CD4-positive, alpha-beta memory T cell (primary cell): ENCODE measurements at places on chromosomes 7 and 10.

DNA sequence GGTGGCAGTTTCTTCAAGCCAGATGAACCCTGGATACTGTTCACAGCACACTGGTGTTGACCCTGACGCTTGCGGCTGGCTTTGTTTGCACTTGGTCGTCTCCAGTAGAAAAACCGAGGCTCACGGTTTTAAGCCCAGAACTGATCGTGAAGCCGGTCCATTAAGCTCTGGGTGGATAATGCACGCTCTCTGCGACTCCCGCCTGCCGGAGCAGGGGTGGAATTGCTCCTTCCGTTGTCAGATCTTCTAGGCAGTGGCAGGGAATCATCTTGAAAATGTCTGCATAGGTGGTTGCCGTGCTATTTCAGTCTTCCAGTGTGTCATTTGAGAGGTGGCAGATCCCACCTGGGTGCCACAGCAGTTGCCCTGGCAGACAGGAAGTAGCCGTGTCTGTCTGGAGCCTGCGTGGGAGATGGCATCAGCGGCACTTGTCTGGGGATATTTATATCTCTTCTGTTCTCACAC is 35.9 kb upstream of the AP5Z1 start:
- DNase-seq: peak; percentile 45

- no peak for DNase-seq
Measured at GRCh38 chr7:152341039-152341913, 94.5 kb downstream of the KMT2C start.

GRCh38 chr7:21507627-21508343 is 35.1 kb upstream of the DNAH11 start:
- peak; percentile 12 for DNase-seq

DNA sequence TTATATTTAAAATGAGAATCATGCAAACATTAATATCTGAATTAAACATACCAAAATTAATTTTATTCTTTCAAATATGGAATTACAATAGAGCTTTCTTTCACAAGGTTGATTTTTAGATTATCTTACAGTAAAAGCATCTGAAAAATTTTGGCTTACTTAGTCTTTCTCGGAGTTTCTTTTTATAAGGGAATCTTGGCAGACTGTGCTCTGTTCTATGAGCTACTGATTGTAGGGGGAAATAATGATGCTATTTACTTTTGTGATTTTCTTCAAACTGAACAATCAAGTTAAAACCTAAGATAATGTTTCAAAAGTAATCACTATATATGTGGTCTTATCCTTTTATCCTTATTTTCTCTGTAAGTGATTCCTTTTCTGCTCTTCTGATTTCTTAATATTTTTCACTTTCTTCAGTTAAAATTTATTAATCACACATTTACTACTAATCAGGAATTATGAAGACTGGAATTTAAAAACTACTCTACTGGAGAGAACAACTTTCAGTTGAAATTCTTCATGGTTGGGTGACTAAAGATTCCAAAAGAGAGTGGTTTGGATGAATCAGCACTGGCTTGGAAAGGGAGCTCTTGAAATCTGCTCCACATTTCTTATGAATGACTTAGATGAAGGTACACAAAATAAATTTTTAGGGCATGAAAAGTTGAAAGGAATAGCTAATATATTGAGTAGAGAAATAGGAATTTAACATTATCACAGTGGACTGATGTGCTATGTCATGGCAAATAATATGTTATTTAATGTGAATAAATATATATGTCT is 103.9 kb downstream of the PPP1R9A start:
- DNase-seq: no peak

DNA sequence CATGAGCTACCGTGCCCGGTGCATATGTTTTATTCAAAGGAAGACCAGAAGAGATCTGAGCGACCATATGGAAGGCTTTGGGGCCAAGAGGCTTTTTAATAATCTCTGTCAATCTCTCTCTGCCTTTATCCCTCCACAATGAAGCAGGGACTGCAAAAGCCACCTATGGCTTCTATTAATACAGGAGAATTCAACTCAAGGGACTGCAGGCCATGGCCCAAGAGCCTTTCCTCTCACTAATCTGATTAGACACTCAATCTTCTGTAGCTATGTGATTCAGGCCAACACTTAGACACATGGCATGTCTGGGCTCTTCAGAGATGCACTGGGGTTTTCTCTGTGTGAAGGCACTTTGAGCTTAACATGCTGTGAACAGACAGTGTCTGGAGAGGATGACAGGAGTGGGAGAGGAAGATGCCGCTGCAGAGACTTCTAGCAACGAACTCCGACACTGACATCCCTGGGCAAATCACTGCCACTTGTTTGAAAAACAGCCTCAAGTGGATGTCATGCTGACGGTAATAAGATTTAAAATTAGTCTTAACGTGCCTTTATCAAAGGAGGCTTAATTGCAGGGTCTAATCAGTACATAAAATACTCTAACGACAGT is 114.4 kb upstream of the AOAH start:
- DNase-seq: no peak

DNA sequence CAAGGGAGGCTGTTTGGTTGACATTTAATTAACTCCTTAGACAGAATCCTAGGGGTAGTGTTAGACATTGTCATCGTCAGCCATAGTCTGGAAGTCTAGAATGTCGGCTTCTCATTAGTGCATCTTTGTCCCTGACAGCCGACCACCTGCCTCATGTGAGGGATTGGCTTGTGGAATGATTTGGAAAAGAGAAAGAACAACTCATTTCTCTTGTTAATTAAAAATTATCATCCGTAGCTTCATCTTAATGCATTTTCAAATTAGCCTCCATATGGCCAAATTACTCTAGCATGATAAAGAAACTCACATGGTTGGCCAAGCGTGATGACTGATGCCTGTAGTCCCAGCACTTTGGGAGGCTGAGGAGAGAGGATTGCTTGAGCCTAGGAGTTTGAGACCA is 97.7 kb upstream of the PARD3 start:
- DNase-seq: no peak

- no peak for DNase-seq
Measured at GRCh38 chr7:75937958-75938786, 23.2 kb downstream of the POR start.

- DNase-seq: no peak
Measured at GRCh38 chr7:100515072-100515532, 23.9 kb upstream of the AGFG2 start.

- no peak for DNase-seq
Measured at GRCh38 chr10:18334116-18334867, 194.1 kb downstream of the CACNB2 start.

DNA sequence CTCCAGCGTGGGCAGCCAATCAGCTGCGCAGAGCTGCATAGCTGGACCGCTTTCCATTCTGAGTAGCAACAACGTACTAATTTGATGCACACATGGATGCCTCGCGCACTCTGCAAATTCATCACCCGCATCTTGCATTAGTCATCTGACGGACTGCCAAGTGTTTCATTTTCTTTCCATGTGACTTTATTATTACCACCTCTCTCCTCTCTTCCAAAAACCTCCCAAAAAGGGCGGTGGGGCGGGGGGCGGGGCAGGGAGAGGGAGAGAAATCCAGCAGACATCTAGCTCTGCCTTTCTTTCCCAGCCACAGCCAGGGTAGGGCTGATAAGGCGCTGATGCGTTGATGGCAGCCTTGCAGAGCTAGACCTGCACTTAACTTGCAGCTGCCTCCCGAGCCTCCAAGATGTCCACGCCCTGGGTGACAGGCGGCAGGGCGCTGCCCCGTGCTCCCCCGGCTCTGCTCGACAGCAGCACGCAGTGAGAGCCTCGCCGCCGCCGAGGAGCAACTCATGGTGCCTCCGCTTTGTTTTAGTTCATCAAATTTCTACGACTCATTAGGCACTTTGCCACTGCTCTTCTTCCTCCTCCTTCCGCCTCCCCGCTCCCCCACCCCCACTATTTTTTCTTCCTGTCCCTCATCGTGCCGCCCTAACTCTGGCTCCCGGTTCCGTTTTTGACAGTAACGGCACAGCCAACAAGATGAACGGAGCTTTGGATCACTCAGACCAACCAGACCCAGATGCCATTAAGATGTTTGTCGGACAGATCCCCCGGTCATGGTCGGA is 147.3 kb downstream of the CELF2 start:
- peak; percentile 67 for DNase-seq

DNA sequence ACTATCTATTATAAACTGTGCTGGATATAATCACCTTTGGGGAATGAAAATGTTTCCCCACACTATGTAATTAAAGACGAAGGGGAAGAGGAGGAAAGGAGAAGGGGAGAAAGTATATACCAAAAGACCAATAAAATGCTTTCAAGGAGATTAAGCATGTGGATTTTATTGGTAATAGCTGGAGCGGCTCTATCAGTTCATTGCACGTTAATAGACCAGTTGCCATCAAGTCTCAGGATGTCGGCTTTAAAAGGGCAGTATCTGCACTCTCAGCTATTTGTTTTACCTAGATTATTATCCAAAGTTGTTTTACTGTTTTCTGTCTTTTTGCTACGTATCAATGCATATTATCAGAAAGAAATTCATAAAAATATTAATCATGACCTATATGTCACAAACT is 9.0 kb downstream of the ETV1 start:
- DNase-seq: no peak

DNA sequence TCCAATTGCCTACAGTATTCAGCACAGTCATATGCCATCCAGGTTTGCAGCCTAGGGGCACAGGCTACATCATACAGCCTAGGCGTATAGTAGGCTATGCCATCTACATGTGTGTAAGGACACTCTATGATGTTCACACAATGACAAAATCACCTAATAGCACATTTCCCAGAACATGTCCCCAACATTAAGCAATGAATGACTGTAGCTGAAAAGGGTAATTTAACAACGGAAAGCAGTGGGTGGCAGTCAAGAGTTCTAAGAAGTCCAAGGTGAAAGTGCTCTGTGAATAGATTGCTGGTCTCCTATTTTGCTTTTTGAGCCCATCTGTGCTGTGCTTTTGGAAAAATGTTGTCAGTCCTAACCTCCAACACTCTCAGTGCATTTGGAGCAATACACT is 162.6 kb downstream of the KLF6 start:
- DNase-seq: no peak

- DNase-seq: no peak
Measured at GRCh38 chr7:101869901-101870290, 52.5 kb downstream of the CUX1 start.

DNA sequence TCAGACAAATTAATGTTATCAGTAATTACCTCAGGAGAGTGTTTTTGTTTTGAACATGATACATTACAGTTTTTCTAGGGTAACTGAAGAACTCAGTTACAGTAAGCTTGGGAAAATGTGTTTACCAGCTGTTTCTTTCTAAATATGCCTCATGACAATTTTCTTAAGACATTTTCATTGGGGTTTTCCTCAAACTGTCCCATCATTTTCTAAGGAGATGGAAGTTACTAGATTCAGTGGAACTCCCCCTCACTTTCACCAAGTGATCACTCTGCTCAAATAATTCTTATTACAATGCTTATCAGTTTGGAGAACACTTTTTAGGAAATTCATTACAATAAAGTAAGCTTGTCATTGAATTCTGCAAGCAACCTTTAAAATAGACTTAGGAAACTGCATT is 6.4 kb upstream of the SPAG6 start:
- DNase-seq: no peak

DNA sequence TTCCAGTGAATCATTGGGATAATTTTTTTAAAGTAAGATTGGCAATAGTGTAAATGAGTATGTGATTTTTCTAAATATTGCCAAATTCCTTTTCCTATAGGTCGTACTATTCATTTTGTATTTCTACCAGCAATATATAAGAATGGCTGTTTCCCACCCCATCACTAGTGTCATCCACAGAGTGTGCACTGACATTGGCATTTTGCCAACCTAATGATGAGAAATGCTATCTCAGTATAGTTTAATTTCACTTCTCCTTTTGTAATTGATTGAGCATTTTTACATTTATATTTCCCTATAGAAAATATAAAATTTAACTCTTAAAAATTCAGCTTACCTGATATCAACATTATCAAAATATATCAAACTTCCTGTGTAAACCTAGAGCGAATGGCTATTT is 17.6 kb upstream of the TMEM26 start:
- no peak for DNase-seq

GRCh38 chr10:97689559-97690020 is 2.5 kb upstream of the AVPI1 start:
- DNase-seq: no peak

GRCh38 chr10:58568428-58568935 is 55.8 kb downstream of the BICC1 start:
- no peak for DNase-seq

GRCh38 chr7:41445946-41446345 is 256.9 kb downstream of the INHBA start:
- no peak for DNase-seq

DNA sequence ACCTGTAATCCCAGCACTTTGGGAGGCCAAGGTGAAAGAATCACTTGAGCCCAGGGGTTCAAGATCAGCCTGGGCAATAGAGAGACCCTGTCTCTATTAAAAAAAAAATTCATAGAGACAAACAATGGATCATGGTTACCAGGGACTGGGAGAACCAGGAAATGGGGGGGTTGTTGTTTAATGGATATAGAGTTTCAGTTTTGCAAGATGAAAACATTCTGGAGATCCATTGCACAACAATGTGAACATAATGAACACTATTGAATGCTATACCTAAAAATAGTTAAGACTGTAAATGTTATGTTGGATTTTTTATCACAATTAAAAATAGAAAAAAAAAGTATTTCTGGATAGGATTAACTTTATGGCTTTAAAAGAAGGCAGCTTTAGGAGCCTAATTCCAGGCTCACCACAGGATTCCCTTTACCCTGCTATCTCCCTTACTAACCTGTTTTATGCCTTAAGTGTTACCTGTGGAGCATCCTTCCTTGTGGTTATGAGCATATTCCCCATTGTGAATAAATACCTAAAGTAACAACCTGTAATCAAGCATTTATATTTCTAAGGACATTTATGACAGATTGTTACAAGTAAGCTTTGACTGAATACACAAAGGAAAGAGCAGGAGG is 45.1 kb upstream of the SGCE start:
- DNase-seq: no peak

- DNase-seq: peak; percentile 2
Measured at GRCh38 chr10:42753507-42754154, 29.0 kb upstream of the BMS1 start.

- DNase-seq: no peak
Measured at GRCh38 chr10:111479966-111480365, 403.1 kb downstream of the ADRA2A start.

DNA sequence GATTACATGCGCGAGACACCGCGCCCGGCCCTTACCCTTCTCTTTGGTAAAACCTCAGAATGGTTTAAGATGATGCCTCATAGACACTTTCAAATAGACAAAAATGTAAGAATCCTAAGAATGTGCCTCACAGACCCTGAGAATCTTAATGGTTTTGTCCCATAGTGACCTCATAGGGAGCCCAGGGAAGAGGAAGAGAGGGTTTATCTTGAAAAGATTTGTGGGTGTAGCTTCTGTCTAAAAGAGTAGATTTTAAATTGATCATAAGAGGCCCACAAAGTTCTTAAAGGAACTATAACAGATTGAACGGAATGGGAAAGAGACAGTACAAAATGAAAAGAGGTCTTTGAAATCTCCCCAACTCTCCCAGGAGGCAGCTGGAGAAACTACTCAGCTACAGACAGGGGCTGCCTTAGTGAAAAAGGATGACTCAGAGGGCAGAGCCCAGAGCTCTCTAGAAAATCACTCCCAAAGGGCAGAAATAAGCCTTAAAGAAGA is 220.6 kb downstream of the ADRA2A start:
- DNase-seq: no peak
